GM23248 (cell line): ENCODE measurements at places on chromosomes 3 and 15. TPM values are rescaled to one million over a fixed set of nuclear protein-coding genes. Genes with fewer than 3 reads are reported as not detected.

- H3K27ac ChIP-seq, result no peak overlapping the region
- no peak overlapping the region for H3K4me3 ChIP-seq
- no peak for DNase-seq
- no peaks in the 10 kb centered on the region; the same call in 1 of the 2 replicates for H3K27me3 ChIP-seq
- no peaks in the 10 kb centered on the region for H3K36me3 ChIP-seq
These were observed 99.2 kb upstream of the MEIS2 start for GRCh38 chr15:37199545-37199944.

- peak overlapping the region; percentile 85 for H3K27ac ChIP-seq
- DNase-seq, result peak; percentile 95
- H3K36me3 ChIP-seq, result no peaks in the 10 kb centered on the region
- H3K27me3 ChIP-seq, result no peaks in the 10 kb centered on the region
- peaks cover 20% of the 10 kb centered on the region for H3K4me1 ChIP-seq
These were observed 256.5 kb downstream of the SHQ1 start for GRCh38 chr3:72591522-72592421.

- H3K27me3 ChIP-seq, result no peaks in the 10 kb centered on the region
- no peaks in the 10 kb centered on the region for H3K36me3 ChIP-seq
- no peak overlapping the region for H3K4me3 ChIP-seq
- no peaks in the 10 kb centered on the region for H3K4me1 ChIP-seq
- H3K27ac ChIP-seq, result no peak overlapping the region
- DNase-seq, result no peak
These were observed 96.8 kb downstream of the ADAMTS17 start for GRCh38 chr15:100244796-100245486.

GRCh38 chr3:189766416-189766815 lies 135.2 kb downstream of the TP63 start:
- no peak overlapping the region for H3K4me3 ChIP-seq
- no peaks in the 10 kb centered on the region for H3K36me3 ChIP-seq
- no peak for DNase-seq
- H3K4me1 ChIP-seq, result no peaks in the 10 kb centered on the region

DNA sequence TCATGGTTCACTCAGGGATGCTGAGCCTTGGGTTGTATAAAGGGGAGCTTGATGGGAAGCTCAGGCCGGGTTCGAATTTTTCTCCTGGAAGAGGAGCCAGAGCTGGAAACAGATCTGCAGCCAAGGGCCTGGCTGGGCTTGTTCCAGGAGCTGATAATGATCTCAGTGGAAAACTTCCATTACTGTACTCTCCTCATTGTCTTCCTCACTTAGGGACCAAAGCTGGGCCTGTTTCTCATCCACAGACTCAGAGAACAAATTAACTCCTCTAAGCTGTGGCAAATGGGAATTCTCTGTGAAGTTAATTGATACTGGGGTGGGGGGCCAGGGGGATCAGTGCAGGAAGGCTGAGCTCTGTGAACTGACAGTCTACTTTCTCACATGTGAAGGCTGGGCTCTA lies 92.0 kb downstream of the PRICKLE2 start:
- no peaks in the 10 kb centered on the region for H3K27me3 ChIP-seq
- no peaks in the 10 kb centered on the region; the same call in 1 of the 2 replicates for H3K4me1 ChIP-seq
- no peak for DNase-seq
- H3K27ac ChIP-seq, result no peak overlapping the region

Gene SYNPR
- total RNA-seq, result not detected in 2 replicates

Gene TTC21A
- total RNA-seq, result 0.25 and 1.2 TPM in 2 replicates

Gene CCR1
- total RNA-seq, result not detected in 2 replicates

DNA sequence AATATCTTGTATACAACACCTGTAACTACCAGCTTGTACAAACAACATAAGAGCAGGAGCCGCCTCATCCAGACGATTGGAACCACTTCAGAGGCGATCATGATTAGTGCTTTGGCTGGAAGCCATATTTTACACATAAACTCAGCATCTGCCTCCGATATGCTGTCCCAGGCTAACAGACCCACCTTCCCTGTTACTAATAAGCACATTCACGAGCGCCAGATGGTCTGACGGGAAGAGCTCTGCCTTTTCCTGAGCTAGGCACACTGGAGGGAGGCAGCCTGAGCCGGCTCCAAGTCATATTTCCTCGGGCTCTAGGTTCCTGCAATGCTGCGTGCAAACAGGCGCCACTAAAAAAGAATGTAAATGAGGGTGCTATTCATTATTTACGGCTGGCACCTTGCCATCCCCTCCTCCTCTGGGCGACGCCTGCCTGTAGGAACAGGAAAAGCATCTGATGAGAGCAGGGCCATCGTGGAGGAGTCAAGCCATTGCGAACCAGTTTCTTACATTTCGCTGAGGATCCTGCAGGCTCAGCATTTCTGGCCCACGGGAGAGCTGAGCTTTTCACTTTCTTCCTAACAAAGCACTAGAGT lies 98.2 kb downstream of the ANXA2 start:
- peak; percentile 65 for DNase-seq
- no peak overlapping the region for H3K27ac ChIP-seq
- H3K4me3 ChIP-seq, result no peak overlapping the region
- H3K4me1 ChIP-seq, result no peaks in the 10 kb centered on the region
- H3K27me3 ChIP-seq, result peaks cover 11% of the 10 kb centered on the region; the same call in 1 of the 2 replicates

Gene SSUH2
- 0.13 and 0.76 TPM in 2 replicates for total RNA-seq

DNA sequence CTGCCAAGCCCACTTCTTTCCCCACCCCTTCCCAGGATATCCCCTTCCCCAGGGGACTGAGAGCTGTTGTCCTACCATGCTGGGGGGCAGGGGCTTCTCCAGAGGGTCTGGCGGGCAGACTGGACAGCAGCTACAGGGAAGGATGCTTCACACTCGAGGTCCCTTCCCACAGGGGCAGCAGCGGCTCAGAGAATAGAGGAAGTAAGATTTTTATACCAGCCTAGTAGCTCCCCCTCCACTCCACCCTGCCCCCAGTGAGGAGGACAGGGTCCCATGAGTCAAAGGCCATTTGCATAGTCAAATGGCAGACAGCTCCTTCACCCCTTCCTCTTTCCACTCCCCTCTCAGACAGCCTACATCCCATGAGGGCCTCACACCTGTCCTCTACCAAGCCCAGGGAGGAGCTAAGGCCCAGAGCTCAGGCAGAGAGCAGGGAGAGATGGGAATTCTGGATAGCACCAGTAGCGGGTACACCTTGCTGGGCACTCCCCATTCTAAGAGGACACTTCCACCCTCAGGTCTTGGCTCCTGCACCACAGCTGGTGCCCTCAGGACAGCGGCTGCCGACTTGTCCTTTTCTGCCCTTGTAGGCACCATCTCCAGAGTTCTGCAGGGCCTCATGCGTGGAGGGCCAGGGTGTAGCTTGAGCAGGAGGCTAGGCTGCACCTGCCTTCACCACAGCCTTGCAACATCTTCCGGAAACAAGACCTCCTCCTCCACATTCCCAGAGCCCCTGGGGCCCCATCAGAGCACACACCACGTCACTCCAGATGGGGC lies at the start of gene TLR9:
TSS of gene TLR9 (minus strand) at position 194 of the 777 bp plus-strand sequence. CDS start at position 78, 116 bp downstream.
- peaks cover 12% of the 10 kb centered on the region; the same call in 1 of the 2 replicates for H3K36me3 ChIP-seq
- no peaks in the 10 kb centered on the region for H3K27me3 ChIP-seq
- DNase-seq, result no peak

- no peaks in the 10 kb centered on the region for H3K36me3 ChIP-seq
- no peaks in the 10 kb centered on the region for H3K4me1 ChIP-seq
- H3K27me3 ChIP-seq, result no peaks in the 10 kb centered on the region
- no peak overlapping the region for H3K4me3 ChIP-seq
- no peak overlapping the region for H3K27ac ChIP-seq
These were observed 191.9 kb upstream of the TSC22D2 start for GRCh38 chr3:150216041-150216811.

DNA sequence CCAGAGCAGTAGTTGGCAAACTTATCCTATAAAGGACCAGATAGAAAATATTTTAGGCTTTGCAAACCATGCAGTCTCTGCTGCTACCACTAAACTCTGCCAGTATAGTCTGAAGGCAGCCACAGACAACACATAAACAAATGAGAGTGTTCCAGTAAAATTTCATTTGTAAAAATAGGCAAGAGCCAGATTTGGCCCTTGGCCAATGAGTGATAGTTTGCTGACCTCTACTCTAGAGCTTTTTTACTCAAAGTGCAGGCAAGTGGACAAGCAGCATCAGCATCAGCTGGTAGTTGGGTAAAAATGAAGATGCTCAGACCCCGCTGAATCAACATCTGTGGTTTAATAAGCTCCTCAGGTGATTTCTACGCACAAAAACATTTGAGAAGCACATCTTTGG lies 269.8 kb downstream of the NTRK3 start:
- no peak for DNase-seq
- H3K4me1 ChIP-seq, result no peaks in the 10 kb centered on the region
- no peaks in the 10 kb centered on the region for H3K36me3 ChIP-seq

DNA sequence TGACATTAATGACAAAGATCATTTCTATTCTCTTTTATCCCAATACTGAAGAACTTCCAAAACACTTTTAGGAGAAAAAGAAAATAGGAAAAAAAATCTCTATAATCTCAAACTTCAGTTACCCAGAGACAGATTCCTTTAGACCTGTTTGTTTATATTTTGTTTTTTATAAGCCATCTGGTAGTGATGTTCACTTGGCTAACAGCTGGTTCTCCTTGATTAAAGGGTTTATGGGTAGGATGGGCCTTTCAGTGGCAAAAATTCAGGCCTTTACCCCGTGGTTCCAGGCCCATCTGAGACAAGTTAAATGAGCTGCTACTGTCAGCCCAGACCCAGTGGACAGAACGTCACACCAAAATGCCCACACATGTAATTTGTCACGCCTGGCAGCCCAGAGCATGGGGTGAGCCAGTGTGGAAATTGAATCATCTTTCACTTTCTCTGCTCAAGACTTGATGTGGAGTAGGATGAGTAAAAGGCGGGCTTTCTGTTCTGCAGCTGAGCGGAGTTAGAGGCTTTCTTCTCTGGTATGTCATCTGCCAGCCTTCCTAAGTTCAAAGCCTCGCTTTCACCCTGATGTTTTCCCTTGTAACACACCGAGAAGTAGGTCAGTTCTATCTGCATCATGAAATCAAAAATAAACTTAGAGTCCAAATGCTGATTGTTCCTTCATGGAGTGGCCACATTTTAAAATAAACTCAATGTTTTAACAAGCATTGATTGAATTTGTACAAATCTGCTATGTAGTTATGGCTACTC lies 62.5 kb upstream of the SKOR1 start:
- peaks cover 8% of the 10 kb centered on the region for H3K4me1 ChIP-seq
- DNase-seq, result peak; percentile 76
- H3K27ac ChIP-seq, result peak overlapping the region; percentile 10; the same call in 1 of the 2 replicates
- H3K27me3 ChIP-seq, result no peaks in the 10 kb centered on the region
- no peaks in the 10 kb centered on the region for H3K36me3 ChIP-seq
- no peak overlapping the region for H3K4me3 ChIP-seq

- no peaks in the 10 kb centered on the region for H3K36me3 ChIP-seq
- H3K4me3 ChIP-seq, result no peak overlapping the region
- DNase-seq, result no peak
These were observed 470.9 kb downstream of the LPP start for GRCh38 chr3:188624828-188625227.

DNA sequence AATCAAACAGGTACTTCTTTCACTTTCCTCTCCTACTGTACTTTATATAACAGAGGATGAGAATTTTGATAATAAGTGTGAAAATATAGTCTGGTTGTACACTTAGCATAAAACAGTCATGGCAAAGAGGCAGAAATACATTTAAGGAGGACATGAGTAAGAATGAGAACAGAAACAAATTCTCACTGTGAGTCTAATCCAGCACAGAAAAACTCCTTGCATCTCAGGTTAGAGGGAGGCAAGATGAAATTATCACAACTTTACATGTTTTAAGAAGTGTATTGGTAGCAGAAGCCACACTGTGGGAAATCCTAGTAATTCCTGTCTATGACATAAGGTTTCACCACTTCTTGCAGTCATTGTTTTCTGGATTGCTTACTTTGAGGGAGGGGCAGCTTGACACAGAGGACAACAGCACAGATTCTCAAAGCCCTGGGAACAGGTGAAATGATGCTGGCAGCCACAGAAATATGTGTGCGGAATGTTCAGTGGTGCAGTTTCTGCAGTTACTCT lies 733.6 kb upstream of the GBE1 start:
- no peak overlapping the region for H3K4me3 ChIP-seq
- H3K4me1 ChIP-seq, result no peaks in the 10 kb centered on the region
- no peaks in the 10 kb centered on the region for H3K27me3 ChIP-seq
- DNase-seq, result no peak
- no peak overlapping the region for H3K27ac ChIP-seq
- H3K36me3 ChIP-seq, result no peaks in the 10 kb centered on the region

DNA sequence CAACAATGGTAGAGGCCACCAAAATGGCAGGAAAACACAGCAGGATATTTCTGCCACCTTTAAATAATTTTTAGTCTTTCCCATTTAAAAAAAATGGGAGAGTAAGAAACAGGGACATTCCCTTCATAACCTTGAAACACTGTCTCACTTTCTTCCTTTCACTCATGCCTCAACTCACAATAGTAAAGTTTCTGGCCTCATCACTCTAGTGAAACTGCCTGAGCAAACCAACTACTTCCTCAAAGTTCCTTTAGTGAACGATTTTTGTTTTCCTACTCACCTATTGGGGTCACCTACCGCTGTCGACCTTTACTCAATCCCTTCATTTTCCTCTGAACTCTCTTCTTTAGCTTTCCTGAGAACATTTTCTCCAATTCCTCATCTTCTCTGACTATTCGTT lies 33.0 kb downstream of the SHC4 start:
- H3K27ac ChIP-seq, result no peak overlapping the region
- H3K4me1 ChIP-seq, result peaks cover 24% of the 10 kb centered on the region
- no peaks in the 10 kb centered on the region for H3K27me3 ChIP-seq
- no peak for DNase-seq
- H3K4me3 ChIP-seq, result no peak overlapping the region
- H3K36me3 ChIP-seq, result no peaks in the 10 kb centered on the region

Gene C3orf80
- 0.43 and 1.3 TPM in 2 replicates for total RNA-seq

Gene CLEC3B
- total RNA-seq, result 42.1 and 45.4 TPM in 2 replicates

DNA sequence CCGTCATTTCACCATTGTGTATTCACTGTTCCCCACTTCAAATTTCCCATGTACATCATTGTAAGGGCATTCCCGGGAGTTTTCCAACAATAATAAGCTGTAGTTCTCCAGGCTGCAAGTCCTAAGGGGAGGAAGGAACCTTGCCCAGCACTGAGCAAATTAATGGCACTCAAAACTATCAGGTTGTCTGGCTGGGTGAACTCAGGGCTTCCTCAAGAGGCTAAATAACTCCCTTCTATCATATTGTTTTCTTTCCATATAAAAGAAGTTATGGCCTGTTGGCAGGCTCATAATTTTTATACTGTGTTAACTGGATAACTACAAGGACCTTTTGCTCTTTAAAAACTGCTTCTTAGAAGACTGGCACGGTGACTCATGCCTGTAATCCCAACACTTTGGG lies 71.4 kb downstream of the SEMA6D start:
- H3K27me3 ChIP-seq, result no peaks in the 10 kb centered on the region; the same call in none of the 2 replicates
- H3K36me3 ChIP-seq, result no peaks in the 10 kb centered on the region
- no peak overlapping the region for H3K4me3 ChIP-seq
- H3K27ac ChIP-seq, result no peak overlapping the region
- DNase-seq, result no peak
- no peaks in the 10 kb centered on the region for H3K4me1 ChIP-seq

GRCh38 chr3:6771171-6771570 lies 89.7 kb upstream of the GRM7 start:
- no peak overlapping the region for H3K27ac ChIP-seq
- H3K36me3 ChIP-seq, result no peaks in the 10 kb centered on the region
- no peaks in the 10 kb centered on the region for H3K27me3 ChIP-seq
- H3K4me1 ChIP-seq, result no peaks in the 10 kb centered on the region
- DNase-seq, result no peak
